HepG2 (cell line): ENCODE measurements at places on chromosomes 1 and 21. TPM values are rescaled to one million over a fixed set of nuclear protein-coding genes. Genes with fewer than 3 reads are reported as not detected.

Gene MRPS6
- polyA plus RNA-seq: 9.8 and 14.2 TPM in 2 replicates

Gene TSPEAR
- 0.32 and 0.33 TPM in 2 replicates for polyA plus RNA-seq

Gene MAP3K21
- polyA plus RNA-seq: not detected in 2 replicates

Gene CFHR3
- polyA plus RNA-seq: not detected in 2 replicates

Gene AMY1A
- polyA plus RNA-seq: not detected in 2 replicates

Gene OR6K3
- polyA plus RNA-seq: not detected in 2 replicates

Gene TNNI3K
- polyA plus RNA-seq: 0.60 and 1.1 TPM in 2 replicates

Gene MYCL
- 1.7 and 2.1 TPM in 2 replicates for polyA plus RNA-seq

Gene ZNF687
- polyA plus RNA-seq: 16.5 and 24.5 TPM in 2 replicates

Gene SMCP
- not detected in 2 replicates for polyA plus RNA-seq

Gene POLR3GL
- polyA plus RNA-seq: 10.8 and 11.5 TPM in 2 replicates

Gene OR2T2
- not detected in 2 replicates for polyA plus RNA-seq

Gene BSND
- 0.01 TPM in 1 of 2 replicates, not detected in the other for polyA plus RNA-seq

Gene FAM72D
- polyA plus RNA-seq: 2.5 and 4.4 TPM in 2 replicates

Gene ADGRL2
- 31.6 and 38.5 TPM in 2 replicates for polyA plus RNA-seq

Gene GLIS1
- 0.03 TPM in 1 of 2 replicates, not detected in the other for polyA plus RNA-seq

Gene CLCA1
- not detected in 2 replicates for polyA plus RNA-seq

Gene ID3
- polyA plus RNA-seq: 34.9 and 64.8 TPM in 2 replicates

Gene BARHL2
- polyA plus RNA-seq: not detected in 2 replicates

Gene KISS1
- polyA plus RNA-seq: 0.24 and 0.33 TPM in 2 replicates

Gene NBPF11
- polyA plus RNA-seq: 8.1 and 8.2 TPM in 2 replicates

Gene INAVA
- polyA plus RNA-seq: 6.0 and 6.4 TPM in 2 replicates

Gene LRRC38
- not detected in 2 replicates for polyA plus RNA-seq

Gene UBE2U
- polyA plus RNA-seq: not detected in 2 replicates

Gene SMIM1
- polyA plus RNA-seq: 12.4 and 22.2 TPM in 2 replicates

Gene GJA4
- polyA plus RNA-seq: not detected in 2 replicates

Gene OR2W3
- not detected in 2 replicates for polyA plus RNA-seq

Gene AKNAD1
- polyA plus RNA-seq: not detected in 2 replicates

Gene DISP1
- polyA plus RNA-seq: 1.8 and 2.0 TPM in 2 replicates

Gene MYOC
- polyA plus RNA-seq: not detected in 2 replicates

Gene RAB42
- 166 and 170 TPM in 2 replicates for polyA plus RNA-seq

Gene GSTM5
- polyA plus RNA-seq: not detected in 2 replicates

Gene C8B
- 11.3 and 21.1 TPM in 2 replicates for polyA plus RNA-seq

Gene HSPA6
- 0.07 and 0.16 TPM in 2 replicates for polyA plus RNA-seq
